ENCODE measurements at places on chromosomes 5 and 9.

- DNase-seq: peak; percentile 71
These were observed 14.0 kb upstream of the TCF7 start for GRCh38 chr5:134100283-134101091.

- DNase-seq: no peak
These were observed 367.5 kb upstream of the ADAMTS16 start for GRCh38 chr5:4772591-4772990.

GRCh38 chr5:74613283-74613682 lies 27.2 kb downstream of the ENC1 start:
- DNase-seq: no peak

DNA sequence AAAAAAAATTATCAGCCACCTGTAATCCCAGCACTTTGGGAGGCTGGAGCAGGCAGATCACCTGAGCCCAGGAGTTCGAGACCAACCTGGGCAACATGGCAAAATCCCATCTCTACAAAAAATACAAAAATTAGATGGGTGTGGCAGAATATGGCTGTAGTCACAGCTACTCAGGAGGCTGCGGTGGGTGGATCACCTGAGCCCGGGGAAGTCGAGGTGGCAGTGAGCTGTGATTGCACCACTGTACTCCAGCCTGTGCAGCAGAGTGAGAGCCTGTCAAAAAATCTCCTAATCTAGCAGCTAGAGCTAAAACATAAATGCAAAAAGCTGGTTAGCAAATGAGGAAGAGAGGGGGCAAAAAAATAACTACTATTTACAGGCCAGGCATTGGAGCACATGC lies 12.0 kb downstream of the PSMB7 start:
- DNase-seq: no peak

GRCh38 chr5:116130471-116130870 lies 45.6 kb downstream of the COMMD10 start:
- DNase-seq: no peak

- DNase-seq: no peak
These were observed 173.4 kb upstream of the PANK3 start for GRCh38 chr5:168752416-168753190.

DNA sequence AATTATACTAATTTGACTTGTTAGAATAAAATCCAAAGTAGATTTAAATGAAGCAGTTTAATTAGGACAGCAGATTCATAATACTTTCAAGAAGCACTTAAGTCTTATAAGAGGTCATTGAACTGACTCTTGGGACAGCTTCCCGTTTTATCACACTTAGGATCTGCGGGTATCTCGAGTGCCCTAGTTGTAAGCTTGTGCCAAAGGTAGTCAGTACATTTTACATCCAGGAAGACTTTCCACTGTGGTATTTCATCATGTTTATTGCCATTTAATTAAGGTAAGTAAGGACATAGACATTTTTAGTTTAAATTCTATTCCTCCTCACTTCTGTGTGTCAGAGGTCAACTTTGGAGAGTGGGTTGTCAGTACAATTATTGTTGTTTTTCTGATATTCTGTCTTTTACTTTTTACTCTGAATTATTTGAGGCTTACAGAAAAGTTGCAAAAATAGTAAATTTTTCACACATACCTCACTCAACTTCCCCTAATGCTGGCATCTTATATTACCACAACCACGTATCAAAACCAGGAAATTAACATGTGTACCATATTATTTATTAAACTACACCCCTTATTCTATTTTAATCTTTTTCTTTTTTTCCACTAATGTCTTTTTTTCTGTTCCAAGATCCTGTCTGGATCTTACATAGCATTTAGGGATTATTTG lies 7.5 kb upstream of the ZNF367 start:
- DNase-seq: no peak

DNA sequence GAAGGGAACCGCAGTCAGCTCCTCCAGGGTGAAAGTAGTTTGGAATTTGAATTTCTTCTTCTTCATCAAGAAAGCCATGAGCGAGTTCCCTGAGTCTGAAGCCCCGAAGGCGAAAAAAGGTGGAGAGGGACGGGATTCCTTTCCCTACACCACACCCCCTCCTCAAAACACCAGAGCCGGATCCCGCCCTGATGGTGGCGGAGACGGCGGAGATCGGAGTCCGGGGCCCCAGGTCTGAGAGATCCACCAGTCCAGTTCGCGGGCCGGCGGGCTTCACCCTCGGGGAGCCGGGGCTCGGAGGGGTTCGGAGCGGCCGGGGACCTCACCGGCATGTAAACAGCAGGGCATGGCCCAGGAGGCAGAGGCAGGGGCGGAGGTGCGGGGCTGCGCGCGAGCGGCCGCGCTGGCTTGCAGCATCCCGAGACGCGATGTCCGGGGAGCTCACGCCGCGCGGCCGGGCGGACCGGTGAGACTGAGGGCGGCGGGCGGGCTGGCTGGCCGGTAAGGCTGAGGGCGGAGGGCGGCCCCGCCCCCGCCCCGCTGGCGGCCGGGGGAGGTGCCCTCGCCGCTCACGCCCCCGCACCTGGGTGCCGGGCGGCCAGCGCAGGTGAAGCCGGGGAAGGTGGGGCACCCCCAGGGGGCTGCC lies 606 bp downstream of the EEIG1 start:
- no peak for DNase-seq

DNA sequence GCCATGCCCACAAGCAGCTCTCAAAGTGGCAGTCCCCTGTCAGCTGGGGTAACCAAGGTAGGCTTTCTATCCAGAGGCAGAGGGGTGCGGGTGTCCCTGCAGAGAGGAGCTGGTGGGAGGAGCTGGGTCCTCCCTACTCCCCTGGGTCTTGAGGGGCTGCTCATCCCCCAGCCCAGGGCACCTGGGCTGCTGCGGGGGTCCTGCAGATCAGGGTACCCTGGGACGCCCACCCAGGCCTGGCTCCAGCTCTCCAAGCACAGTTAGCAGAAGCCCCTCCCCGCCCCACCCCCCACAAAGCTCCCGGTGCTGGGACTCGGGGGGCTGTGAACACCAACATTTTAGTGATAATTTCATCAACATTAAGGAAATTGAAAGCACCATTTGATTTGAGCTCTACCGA lies 29.8 kb downstream of the VAV2 start:
- DNase-seq: no peak

GRCh38 chr5:143139585-143139984 lies 263.9 kb downstream of the NR3C1 start:
- DNase-seq: no peak

DNA sequence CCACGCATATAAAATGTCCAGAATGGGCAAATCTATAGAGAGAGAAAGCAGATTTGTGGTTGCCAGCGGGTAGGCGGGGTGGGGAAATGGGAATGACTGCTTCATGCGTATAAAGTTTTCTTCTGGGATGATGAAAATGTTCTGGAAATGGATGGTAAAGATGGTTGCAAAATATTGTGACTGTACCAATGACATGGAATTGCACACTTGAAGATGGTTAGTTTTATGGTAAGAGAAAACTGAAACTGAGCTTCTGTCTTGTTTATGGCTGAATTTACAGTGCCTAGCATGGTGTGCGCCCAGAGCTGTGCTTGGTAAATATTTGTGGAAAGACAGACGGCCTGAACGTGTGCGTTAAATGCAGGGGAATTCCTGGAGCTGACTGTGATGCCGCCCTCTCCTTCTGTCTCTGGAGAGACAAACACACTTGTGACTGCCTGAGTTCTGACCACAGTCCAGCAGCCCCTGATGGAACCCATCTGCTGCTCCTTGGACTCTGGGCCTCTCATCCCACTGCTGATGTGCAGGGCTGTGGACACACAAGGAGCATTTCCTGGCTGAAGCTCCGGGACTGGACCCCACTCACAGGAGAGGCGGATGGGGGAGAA lies 8.6 kb upstream of the PTGES start:
- DNase-seq: no peak

DNA sequence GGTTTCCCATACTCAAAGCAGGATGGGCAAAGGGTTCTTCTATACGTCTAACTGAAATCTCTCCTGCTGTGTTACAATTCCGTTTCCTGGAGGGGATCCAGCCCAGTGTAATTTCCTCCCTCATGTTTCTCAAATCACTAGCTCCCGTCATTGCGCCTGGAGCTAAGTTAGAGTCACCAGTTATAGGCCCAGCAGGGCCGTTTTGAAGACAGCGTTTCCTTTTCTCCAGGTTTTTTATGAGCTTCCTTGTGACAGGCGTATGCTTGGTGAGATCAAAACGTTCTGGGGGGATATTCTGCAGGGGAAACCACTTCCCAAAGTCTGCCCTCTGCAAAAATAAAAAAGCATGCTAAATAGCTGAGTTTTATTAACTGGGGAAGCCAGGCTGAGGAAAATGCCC lies 53.0 kb upstream of the WWC1 start:
- DNase-seq: no peak

DNA sequence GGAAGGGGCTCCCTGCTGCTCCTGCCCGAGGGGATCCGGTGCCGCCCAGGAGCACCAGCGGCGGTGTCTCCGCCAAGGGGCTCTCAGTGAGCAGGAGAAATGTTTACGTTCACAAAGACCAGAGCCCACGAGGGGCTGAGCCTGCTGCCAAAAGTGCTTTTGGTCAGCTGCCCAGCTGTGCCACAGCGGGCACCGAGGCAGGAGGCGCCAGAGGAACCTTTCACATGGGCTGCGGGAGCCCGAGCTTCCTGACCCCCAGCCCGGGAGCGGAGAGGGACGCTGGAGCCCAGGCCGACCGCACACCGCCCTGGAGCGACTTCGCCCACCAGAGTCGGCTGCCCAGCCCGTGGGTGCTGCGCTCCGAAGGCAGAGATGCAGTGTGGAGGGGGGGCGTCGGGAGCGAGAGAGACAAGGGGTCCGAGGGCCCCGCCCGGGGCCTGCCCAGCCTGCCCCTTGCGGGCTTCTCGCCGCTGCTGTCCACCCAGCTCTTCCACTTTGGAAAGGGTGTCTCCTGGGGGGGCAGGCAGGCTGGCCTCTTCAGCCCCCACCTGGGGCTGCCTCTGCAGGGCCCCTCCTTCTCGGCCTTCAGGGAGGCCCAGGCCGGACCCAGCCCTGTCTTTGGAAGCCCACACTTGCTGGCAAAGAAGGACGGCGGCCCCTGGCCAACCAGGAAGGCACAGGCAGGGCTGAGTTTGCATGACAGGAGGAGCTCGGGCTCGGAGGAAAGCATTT lies 7.9 kb downstream of the PPP1R26 start:
- no peak for DNase-seq

DNA sequence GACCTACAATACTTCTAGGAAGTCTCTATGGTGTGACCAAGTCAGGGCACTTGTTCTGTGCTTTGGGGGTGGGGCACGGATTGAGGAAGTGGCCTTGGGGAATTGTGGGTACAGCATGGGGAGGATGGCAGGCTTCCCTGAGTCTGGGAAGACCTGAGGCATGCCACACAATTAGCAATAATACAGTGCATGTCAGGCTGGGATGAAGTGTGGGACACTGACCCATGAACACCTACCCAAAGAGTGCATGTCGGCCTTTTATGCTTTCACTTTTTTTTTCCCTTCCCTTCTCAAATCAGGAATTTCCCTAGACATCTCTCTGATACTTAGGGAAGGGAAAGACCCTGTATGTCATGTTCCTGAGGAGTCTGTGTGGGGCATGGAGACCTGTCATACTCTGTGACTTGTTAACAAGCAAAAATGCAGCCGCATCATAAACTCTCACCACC lies 146.4 kb downstream of the PALM2AKAP2 start:
- DNase-seq: no peak

DNA sequence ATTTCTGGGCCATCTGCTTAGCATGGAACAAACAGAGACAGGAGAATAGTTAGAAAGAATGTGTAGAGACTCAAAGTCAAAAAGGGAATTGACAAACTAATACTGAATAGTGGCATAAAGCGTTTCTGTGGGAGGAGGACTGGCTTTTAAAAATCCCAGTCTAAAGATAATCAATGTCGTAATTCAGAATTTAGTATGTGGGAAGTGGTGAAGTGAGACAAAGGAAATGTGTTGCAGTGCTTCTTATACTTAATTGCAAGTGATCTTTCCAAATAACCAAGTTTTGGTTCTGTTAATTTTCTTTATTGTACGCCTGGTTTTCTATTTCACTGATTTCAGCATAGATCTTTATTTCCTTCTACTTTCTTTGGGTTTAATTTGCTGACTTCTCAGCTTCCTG lies 133.2 kb downstream of the ENTREP1 start:
- no peak for DNase-seq

DNA sequence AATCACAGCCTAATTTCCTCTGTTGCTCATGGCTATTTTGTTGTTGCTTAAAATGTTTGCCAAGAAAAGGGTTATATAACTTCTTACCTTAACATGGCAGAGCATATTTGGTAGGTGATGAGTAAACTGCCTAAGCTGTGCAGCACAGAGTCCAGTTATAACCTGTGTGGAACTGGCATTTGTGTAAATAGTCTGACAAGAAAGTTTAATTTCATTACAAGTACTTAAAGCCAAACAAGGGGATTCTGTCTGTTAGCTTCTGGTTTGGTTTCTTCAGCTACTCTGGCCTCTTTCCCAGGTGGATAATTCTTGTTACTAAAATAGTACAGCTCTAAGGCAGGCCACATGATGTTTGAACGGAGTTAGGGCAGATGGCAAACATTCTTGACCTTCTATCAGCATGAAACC lies 72.2 kb downstream of the PTCD2 start:
- DNase-seq: no peak

DNA sequence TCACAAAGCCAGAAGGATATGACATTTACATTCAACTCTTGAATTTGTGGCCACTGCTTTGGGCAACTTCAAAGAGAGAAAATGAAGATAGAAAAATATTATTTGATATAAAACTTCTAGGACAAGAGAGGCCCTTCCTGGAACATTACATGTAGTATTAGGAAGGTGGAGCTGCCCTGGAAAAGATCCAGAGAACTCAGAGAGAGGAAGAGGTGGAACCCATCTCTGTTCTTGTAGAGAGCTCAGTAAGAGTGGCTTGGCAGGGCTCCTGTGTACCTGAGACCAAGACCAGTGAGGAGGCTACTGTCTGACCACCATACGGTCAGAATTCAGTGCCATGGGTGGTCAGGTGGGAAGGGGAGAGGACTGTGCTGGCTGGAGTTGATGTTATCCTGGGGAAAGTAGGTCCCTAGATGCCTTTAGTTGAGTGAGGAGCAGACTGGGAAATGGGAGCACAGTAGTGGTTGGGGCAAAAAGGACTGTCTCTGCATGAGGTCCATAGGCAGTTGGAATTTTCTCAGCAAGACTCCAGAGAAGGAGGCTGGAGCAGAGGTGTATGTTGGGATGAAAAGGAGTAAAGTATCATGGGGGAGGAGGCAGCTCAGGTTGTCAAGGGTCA lies 7.6 kb downstream of the TGFBI start:
- DNase-seq: no peak

DNA sequence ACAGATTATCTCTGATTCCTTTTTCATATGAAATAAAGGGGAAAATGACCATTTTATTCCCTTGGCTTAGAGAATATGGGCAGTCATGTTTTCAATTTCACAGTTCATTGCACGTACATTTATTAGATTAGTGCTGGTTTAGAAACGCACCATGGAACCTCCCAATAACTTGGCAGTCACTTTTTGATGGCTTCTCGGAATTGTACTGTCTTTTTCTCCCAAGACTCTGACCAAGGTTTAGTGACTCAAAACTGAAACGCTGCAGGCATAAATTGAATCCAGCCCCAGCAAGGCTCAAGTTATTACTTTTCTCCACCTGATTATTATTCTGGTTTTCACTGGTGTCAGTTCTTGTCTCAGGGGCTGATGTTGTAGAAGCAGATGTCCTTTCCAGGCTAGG lies 55.6 kb upstream of the EGFLAM start:
- DNase-seq: no peak

Measured in activated T-cell treated with anti-CD3 and anti-CD28 coated beads for 48 hours (primary cell).